ENCODE measurements at places on chromosomes 3 and 15.
A peak's percentile ranks its signal among the peaks of the same experiment; 100 is the strongest.

DNA sequence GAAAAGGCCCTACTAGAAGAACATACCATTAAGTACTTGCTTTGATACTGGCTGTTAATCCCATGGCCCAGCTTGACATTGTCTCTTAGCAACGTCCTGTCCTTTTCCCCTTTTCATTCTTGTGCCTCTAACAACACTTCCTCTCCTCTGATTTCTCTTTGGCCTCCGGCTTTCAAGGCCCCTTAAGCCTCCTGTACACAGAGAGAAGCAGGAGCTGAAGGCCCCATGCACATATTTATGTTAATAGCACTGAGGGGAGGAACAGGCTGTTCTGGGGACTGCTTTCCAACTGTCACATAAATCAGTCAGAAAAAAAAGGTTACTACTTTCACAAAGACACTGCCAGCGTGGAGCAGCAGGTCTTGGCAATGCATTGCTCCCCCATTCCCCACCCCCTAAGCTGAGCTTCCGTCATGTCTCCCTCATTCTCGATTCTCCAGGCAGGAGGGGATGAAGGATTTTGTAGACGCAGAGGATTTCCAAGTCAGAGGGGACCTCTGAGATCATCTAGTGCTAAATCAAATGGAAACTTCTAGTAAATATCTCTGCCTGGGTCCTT is 257.4 kb upstream of the ADAMTS9 start:
- DNase-seq = peak; percentile 81

DNA sequence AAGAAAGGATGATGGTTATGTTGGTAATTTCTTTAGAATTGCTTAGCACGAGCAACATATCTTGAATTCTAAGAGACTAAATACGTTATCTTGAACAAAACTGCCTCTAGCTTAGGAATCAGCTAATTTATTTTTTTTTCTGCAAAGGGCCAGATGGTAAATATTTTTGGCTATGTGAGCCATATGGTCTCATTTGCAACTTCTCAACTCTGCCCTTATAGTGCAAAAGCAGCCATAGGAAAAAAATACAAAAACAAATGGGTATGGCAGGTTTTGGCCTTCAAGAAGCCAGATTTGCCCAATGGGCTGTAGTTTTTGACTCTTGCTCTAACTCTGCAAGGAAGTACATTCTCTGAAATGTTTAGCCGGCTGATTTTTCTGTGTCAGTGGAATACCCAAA is 11.9 kb downstream of the OXSM start:
- DNase-seq = no peak

DNA sequence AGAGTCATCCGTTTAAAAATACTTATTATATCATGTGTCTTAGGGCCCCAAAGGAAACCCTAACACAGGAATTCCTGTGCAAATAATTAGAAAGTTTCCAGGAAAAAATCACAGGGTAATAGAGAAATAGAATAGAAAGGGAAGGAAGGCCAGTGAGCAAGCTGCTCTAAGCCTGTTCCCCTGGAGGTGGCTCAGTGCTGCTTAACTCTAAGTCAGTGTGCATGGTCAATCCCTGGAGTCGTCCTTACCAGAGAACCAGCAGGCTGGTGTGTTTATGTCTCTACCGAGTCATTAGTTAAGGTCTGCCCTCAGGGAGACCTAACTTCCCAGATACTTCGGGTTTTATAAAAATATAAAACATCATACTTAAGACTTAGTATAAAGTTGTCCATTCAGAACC is 21.0 kb upstream of the MCF2L2 start:
- peak; percentile 74 for DNase-seq

DNA sequence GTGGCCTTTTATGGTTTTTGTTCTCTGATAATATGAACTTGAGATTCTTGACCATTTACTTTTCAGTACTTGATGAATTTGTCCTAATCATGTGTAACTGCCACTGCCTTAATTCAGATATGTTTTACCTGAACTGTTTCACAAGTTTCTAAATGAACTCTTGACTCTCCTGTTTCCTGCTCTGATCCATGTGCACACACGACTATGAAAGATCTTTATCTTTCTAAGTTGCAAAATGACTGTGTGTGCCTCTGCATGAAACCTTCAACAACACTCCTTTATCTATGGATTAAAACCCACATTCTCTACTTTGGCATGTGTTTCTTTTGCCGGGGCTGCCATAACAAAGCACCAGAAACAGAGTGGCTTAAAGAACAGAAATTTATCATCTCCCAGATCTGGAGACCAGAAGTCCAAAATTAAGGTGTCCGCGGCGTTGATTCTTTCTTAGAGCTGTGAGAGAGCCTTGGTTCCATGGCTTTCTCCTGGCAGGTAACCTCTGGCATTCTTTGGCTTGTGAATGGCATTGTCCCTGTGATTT is 275.0 kb downstream of the ADAMTSL3 start:
- no peak for DNase-seq

GRCh38 chr3:157180262-157180661 is 20.3 kb upstream of the CCNL1 start:
- DNase-seq = peak; percentile 60

- no peak for DNase-seq
Measured at GRCh38 chr3:28326458-28326926, 22.0 kb upstream of the ZCWPW2 start.

DNA sequence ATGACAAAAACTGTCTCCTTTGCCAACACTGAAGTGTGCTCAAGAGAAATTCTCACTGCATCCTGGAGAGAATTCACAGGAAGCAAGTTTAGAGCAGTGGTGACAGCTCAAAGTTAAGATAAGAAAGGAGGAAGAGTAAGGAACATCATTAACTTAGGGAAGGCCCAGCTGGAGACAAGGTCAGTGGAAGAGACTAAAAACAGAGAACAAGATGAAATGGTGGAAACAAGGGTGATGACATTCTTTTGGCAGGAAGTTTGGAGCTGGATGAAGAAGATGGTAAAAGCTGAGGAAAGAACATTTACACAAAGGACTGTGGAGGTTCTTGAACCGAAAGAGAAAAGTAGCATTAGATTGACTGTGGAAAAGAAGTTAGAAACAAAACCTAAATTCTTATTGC is 6.7 kb upstream of the SUCLG2 start:
- DNase-seq = no peak

DNA sequence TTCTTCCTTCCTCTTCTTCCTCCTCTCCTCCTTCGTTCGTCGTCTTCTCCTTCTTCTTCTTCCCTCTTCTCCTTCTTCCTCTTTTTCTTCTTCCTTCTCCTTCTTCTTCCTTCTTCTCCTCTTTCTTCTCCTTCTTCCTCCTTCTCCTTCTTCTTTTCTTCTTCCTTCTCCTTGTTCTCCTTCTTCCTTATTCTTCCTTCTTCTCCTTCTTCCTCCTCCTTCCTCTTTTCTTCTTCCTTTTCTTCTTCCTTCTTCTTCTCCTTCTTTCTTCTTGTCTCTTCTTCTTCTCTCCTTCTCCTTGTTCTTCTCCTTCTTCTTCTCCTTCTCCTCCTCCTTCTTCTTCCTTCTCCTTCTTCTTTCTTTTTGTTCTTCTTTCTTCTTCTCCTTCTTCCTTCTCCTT is 35.3 kb downstream of the SPG21 start:
- no peak for DNase-seq

DNA sequence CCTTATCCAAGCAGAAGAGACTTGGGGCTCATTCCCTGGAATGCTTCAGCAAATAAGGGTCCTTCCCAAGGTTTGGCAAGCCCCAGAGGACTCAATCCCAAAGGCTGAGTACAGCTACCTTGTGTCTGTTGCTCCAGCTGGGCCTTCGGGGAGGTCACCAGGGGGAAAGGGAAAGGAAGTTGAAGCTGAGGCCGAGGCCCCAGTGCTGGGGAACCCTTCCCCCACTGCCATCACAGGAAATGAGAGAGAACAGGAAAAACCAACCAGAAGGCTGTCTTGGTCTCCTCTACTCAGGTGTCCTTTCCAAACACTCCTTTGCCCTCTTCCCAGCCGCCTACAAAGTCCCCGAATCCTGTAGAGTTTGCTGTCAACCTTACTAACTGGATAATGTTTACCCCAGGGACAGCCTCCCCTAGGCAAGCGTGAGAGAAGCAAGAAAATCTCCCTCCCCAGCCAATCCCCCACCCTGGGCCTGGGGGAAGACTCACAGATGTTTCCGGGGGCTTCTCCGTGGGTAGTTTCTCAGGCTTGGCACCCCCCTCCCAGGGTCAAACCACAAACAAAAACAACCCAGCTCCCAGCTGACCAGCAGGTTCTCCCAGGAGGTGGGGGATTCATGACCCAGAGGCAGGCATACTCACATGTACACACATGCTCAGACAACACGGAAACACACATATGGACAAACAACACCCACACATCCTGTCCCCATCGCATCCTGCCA is 5.5 kb downstream of the CSRNP1 start:
- peak; percentile 92 for DNase-seq

GRCh38 chr15:83300826-83301225 is 16.4 kb upstream of the BNC1 start:
- no peak for DNase-seq

GRCh38 chr3:32584660-32585059 is 14.0 kb upstream of the DYNC1LI1 start:
- DNase-seq = no peak

- peak; percentile 10 for DNase-seq
Measured at GRCh38 chr15:43531018-43531670, 13.7 kb downstream of the MAP1A start.

- no peak for DNase-seq
Measured at GRCh38 chr15:40157778-40158447, 3.0 kb upstream of the BUB1B start.

DNA sequence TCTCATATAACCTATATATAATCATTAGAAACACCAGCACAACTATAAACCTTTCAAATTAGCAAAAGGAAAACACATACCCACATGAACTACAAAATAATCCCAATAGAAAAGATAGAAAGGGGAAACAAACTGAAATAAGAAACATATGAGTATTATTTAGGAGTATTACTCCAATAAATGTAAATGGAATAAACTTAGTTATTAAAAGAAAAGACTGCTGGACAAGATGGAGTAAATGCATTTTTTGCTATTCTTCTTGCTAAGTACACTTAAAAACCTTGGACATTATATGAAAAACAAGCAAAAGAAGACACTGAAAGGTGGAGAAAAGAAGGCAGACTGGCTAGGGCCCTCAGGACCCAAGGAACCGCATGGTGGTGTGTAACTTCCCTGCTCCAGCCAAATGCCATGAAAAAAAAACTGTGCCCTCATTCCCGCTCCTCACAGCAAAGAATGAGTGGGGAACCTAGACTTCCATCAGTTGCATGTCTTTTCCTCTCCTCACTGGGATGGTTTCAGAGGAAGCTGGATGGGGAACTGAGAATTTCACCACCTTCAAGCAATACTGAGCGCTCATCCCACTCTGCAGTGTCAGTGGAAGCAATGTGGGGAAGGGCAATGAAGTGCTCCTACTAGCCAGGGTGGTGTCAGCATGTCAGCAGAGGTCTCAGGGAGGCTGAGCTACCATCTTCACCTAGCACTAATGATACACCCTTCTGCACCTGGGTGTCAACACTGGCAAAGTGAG is 43.7 kb upstream of the ADAMTS17 start:
- DNase-seq = no peak

DNA sequence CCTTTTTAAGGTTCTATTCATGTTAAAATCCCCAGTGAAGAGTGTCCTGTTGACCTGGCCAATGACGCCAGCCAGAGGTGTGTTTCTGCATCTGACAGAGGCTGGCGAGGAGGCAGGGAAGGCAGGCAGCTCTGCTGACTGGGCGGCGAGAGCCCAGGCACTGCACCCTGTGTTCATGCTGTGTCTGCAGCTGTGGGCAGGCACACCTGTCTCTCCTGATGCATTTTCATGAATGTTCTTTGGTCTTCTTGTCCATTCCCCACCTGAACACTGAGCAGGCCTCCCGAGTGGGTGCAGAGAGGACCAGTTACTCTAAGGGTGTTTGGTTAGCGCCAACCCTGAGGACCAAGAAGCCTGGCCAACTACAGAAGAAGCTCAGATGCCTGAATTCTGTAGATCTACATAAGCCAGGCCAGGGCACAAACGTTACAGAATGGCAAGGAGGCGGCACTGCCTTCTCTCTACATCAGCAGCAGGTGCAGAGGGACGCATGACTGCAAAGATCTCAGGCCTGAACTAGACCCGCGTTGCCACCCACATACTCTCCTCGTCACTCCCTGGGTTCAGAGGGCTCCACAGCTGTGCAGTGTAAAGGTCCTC is 233.7 kb downstream of the OCA2 start:
- DNase-seq = no peak

DNA sequence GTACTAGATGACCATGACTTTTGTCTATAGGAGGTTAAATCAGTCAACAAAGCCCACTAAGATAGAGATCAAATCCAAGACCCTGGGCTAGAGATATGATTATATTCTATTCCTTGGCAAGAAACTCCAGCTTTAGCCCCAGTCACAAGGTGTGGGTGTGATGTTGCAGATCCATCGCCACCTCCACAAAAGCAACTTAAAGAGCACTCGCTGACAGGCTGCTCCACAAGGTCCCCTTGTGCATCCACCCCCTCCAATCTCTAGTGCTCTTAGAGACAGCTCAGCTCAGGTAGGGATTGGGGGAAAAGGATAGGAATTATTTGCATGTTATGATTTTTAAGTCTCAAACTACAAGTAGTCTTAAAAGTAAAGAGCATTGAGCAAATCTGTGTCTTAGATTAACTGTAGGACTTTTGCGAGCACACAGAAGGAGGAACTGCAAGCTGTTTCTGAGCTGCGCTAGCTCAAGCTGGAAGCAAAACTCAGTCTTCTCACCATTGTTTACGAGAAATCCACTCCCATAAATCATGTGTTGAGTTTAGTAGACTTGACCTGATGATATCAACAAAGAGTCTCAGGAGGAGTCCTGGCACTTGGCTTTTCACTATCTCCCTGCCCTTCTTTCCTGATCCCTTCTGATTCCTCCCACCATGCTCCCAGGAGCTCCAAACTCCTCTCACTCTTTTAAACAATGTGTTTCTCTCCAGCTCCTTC is 177.6 kb downstream of the STAC start:
- DNase-seq = no peak

GRCh38 chr15:70375006-70375431 is 277.3 kb upstream of the TLE3 start:
- DNase-seq = peak; percentile 14

GRCh38 chr3:48402907-48403306 is 27.0 kb downstream of the PLXNB1 start:
- DNase-seq = no peak
